ENCODE measurements at places on chromosomes 7 and 10.

DNA sequence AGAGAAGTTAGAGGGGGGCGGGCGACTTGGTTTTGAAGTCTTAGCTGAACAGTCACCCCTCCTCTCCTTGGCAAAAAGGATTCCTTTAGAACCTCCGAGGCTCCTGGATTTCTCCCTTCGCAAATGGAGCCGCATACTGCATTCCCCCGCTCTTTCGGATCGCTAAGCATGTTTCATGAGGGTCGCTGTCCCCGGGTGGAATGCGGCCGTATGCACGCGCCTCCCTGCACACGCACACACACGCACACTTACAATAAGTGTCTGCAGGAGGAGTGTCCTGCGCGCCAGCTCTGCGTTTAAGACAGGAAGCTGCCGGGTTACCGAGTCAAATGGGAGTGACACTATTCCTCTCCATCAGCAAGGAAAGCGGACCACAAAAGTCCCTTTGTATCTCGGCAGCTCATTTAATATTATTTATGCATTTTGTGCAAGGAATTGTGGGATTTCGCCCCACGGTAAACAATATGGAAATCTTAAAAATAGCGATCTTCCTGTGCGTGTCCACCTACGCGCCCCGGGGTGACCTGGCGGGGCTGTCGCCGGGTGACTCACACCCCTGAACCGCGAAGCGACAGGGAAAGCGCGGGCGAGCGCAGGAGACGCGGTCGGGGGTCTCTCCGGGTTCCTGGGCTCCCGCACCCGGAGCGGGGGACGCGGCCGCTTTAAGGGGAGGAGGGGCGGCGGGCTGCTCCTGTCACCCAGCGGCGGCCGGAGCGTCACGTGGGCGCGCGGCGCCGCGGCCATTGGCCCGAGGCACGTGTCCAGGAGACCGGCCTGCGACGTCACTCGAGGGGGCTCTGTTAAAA lies 988 bp upstream of the EN2 start:
- DNase-seq, result no peak

GRCh38 chr7:154837622-154838021 lies 165.3 kb downstream of the PAXIP1 start:
- DNase-seq, result no peak

DNA sequence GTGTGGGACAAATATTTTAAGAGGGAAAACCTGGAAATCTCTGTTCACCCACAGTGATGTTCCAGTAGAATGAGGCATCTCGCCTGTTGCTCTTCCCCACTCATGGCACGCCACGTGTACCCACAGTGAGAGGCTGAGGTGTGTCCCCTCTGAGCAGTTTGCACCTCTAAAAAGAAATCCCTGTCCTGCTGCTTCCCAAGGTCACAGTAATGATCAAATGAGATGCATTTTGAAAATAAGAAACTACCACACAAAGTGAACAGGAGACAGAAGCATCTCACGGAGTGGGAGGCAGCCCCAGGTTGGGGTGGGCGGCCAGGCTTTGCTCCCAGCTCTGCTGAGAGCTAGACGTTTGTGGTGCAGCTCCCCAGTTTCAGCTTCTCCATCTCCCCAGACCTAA lies 12.4 kb upstream of the ZNF777 start:
- DNase-seq, result no peak

DNA sequence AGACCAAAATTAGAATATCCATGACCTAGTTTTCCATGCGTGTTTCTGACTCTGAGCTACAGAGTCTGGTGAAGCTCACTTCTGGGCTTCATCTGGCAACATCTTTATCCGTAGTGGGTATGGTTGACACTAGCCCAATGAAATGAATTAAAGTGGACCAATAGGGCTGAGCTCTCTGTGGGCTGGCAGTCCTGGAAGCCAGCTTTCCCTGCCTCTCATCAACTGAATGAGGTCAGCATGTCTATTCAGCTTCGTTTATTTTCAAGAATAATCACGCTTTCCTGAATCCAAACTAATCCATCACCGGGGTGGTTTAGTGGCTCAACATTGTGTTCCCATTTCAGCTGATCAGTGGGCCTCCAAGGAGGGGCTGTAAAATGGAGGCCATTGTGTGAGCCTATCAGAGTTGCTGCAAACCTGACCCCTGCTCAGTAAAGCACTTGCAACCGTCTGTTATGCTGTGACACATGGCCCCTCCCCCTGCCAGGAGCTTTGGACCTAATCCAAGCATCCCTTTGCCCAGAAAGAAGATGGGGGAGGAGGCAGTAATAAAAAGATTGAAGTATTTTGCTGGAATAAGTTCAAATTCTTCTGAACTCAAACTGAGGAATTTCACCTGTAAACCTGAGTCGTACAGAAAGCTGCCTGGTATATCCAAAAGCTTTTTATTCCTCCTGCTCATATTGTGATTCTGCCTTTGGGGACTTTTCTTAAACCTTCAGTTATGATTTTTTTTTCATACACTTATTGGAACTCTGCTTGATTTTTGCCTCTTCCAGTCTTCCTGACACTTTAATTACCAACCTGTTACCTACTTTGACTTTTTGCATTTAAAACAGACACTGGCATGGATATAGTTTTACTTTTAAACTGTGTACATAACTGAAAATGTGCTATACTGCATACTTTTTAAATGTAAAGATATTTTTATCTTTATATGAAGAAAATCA lies 35.5 kb downstream of the CAV1 start:
- no peak for DNase-seq

GRCh38 chr7:27921081-27921836 lies 181.3 kb downstream of the TAX1BP1 start:
- peak; percentile 5 for DNase-seq

DNA sequence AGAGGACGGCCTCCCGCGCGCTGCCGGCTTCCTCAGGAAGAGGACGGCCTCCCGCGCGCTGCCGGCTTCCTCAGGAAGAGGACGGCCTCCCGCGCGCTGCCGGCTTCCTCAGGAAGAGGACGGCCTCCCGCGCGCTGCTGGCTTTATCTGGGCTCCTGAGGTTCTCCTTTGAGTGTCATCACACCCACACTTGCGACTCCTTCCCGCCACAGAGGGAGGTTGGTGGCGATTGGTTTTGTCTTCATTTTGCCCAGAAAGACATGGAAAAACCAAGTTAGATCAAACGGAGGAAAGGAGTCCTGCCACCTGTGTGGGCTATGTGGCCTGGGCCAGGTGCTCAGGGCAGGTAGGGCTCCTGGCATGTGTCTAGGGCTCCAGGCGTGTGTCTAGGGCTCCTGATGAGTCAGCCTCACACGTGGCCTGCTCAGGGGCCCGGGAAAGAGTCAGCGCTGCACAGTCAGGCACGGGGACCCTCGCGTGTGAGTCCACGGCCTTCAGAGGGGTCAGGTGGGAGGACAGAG lies 138.0 kb downstream of the VIPR2 start:
- DNase-seq, result no peak

GRCh38 chr10:111114758-111115500 lies 38.1 kb downstream of the ADRA2A start:
- no peak for DNase-seq

DNA sequence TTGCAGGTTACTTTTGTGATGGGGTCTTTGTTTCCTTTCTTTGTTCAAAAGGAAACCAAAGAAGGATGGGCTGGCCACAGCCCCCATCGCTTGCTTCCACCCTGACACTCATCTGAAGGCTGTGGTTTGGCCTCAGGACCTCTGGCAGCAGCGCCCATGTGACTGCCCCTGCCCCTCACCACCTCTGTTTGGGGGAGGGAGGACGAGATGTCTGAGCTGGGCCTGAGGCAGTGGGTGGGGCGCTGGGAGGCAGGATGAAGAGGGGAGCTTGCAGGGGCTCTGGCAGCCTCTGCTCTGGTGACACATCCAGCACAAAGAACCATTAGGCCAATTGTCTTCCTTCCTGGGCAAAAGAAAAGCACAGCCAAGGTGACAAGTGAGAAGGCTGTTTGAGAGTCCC lies 15.9 kb upstream of the CHST15 start:
- no peak for DNase-seq

- DNase-seq, result no peak
Observed at GRCh38 chr10:43774234-43774769, 125.6 kb upstream of the ZNF32 start.

GRCh38 chr10:69481305-69481704 lies 30.0 kb downstream of the TSPAN15 start:
- DNase-seq, result no peak

- DNase-seq, result no peak
Observed at GRCh38 chr10:72981028-72981881, 26.6 kb upstream of the PLA2G12B start.

GRCh38 chr10:103806395-103807187 lies 48.8 kb downstream of the SH3PXD2A start:
- no peak for DNase-seq

- no peak for DNase-seq
Observed at GRCh38 chr7:21902240-21902639, 43.5 kb downstream of the CDCA7L start.

DNA sequence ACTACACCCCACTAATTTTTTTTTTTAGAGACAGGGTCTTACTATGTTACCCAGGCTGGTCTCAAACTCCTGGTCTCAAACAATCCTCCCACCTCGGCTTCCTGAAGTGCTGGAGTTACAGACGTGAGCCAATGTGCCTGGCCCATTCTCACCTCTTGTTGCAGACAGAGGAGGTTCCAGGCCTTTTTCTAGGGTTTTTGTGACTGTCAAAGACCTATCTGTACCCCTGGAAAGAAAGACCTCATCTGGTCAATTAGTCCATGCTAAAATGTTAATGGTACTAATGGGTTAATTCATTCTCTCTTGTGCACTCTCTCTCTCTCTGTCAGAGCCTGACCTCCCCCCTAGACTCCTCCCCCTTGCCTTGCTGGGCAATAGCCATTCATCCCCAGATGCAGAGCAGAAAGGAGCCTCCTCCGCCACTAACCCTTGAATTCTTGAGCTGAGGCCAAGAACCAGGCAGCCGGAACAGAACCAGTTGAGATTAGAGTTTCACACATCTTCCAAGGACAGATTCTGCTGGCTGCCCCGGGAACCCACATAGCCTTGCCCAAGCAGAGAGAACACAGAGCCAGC lies 209.7 kb downstream of the SKIDA1 start:
- no peak for DNase-seq

GRCh38 chr10:86321568-86321967 lies 45.0 kb downstream of the GRID1 start:
- DNase-seq, result peak; percentile 9

GRCh38 chr7:46881507-46882127 lies 700.3 kb downstream of the TNS3 start:
- DNase-seq, result no peak

DNA sequence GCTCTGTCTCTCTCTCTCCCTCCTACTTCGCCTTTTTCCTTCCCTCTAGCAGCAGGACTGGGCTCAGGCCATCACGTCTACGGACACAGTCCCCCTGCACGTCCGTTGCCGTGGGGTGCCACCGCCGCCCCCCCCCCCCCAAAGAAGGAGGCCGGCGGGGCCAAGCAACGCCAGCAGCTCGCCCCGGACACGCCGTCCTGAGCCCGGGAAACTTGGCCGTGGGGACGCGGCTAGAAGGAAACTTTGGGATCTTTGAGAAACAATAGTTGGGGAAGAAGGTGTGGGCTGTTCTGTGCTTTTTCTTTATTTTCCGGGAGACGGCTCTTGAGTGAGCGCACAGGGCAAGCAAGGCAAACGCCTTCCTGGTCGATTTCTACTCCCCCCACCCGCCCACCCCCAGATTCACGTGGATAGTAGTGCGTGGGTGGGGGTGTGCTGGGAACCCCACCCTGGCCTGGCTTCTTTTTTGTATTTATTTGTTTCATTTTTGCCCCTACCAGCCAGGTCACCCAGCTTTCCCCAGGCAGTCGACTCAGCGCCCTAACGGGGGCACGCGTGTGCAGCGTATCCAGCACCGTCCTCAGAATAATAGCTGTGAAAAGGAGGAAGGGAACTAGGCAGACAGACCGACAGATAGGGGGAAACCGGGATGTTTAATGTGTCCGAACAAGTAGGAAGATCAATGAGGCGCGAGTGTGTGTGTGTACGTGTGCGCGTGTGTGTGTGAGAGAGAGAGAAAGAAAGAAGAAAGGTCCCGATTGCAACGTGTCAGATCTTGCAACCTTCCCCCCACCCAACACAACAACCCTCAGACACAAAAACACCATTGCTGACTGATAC lies 1.4 kb downstream of the MXI1 start:
- peak; percentile 60 for DNase-seq

DNA sequence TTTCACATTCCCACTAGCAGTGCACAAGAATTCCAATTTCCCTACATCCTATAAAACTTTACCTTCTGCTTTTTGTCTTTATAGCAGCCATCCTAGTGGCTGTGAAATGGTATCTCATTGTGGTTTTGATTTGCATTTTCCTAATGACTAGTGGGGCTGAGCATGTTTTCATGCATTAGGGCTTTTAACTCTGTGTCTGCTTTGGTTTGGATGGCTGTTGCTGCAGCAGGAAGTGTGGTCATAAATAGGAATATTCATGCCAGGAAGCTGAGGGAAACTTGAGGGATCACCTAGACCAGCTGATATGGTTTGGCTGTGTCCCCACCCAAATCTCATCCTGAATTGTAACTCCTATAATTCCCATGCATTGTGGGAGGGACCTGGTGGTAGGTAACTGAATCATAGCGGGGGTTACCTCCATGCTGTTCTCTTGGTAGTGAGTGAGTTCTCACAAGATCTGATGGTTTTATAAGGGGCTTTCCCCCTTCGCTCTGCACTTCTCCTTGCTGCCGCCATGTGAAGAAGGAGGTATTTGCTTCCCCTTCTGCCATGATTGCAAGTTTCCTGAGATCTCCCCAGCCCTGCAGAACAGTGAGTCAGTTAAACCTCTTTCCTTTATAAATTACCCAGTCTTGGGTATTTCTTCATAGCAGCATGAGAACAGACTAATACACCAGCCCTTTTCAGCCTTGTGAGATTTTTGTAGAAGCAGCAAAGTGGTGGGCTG lies 181.8 kb upstream of the PITRM1 start:
- DNase-seq, result no peak

Data from CD8-positive, alpha-beta memory T cell (primary cell).